ENCODE measurements at places on chromosomes 3 and 15.
A peak's percentile ranks its signal among the peaks of the same experiment; 100 is the strongest.

- DNase-seq: no peak
Observed at GRCh38 chr15:61827131-61827530, 233.1 kb downstream of the VPS13C start.

DNA sequence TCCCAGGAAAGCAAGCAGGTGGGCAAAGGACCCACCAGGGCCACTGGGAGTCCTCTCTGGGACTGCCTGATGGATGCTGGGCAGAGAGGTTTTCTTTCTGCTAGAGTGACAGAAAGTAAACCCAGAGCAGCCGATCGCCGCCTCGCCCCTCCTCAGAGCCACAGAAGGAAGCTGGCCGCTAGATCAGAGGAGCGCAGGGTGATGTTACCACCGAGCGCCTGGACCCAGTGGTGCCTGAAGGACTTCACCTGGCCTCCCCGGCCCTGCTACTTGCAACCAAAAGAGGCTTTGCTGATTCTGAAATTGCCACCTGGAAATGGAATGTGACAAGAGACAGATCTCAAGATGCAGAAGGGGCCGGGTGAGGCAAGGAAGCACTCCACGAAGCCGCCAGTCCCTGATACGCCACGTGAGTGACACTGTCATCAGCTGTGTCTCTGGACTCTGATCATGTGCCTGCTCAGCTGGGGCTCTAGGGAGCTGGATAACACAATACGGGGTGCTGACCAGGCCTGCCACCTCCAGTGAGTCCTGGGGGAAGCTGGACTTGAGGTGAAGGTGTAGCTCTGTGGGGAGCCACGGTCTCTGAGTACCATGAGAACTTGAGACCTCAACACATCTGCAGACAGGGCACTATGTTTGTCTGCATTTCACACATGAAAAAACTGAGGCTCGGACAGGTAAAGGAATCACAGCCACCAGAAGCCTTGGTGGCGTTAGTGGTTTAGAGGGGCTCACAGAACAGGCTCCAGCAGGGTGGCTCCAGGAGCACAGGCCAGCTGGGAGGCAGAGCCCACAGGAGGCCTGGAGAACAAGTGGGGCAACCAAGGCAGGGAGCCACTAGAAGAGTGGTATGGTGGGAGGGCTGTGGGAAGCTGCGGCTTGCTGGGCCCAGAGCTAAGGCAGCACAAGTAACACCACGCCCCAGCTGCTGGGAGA, 137.9 kb upstream of the PRR20G start:
- DNase-seq: no peak

GRCh38 chr3:168029705-168030104, 66.0 kb downstream of the GOLIM4 start:
- no peak for DNase-seq

DNA sequence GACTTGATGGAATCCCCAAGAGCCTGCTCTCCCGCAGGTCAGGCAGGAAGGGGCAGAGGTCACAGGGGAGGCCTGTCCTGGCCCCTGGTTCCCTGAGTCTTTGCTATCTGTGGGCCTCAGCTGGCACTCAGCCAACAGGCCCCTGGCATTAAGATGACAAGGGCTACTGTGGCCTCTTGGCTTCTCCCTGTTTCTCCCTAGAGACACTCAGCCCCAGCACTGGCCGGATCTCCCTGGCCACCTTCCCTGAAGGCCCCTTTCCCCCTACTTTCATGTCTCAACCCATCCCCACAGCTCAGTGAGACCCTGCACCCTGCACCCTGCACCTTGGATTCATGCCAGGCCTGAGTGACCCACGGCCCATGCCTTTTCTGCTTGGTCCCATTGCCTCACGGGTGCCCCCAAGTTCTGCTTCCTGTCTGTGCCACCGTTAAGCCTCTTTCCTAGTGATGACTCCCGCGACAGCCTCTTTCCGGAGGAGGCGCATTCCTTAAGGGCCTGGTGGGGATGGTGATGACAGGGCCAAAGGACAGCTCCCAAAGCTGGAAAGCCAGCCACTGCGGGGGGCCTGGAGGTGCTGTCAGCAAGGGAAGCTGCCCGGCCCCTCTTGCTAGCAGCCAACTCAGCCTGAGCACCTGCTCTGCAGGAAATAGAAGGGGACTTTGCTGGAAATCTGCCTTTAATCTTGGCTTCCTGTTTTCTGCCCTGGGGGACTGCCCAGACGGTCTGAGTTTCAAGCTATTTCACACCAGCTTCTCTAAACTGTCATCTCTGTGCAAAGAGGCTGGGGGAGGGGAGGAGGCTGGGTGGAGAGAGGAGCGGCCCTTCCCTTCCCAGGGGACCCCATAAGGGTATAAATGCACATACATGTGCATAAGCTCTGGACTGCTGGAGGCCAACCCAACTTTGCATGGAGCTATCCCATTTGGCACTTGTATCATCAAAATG, 4.8 kb upstream of the CSK start:
- peak; percentile 45 for DNase-seq

GRCh38 chr3:165439765-165440164, 243.6 kb upstream of the SLITRK3 start:
- no peak for DNase-seq

DNA sequence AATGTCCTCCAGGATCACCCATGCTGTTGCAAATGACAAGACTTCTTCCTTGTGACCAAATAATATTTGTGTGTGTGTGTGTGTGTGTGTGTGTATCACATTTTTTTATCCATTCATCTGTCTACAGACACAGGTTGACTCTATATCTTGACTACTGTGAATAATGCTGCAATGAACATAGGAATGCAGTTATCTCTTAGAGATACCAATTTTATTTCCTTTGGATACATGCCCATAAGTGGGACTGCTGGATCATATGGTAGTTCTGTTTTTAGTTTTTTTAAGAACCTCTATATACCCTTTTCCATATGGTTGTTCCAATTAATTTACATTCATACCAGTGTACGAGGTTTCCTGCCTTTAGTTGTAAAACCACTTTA, 41.7 kb downstream of the GPR176 start:
- DNase-seq: no peak

DNA sequence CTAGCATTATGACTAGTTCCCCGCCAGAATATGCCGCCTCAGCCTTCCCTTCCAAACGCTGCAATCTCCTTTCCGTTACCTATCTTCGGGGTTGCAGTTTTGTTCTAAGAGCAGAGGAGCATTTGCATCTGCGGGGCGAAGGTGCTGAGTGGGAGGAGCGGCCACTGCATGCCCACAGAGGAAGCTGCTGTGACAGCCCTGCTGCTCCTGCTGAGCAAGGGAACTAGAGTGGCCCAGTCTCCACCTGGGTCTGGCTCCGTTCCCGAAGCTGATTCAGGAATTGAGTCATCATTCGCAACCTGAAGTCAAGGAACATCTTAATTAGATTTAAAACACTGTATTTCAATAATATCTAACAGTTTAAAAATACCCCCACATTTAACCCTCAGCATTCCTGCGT, 98.2 kb upstream of the TJP1 start:
- DNase-seq: no peak

GRCh38 chr15:95558916-95559315, 771.6 kb upstream of the NR2F2 start:
- DNase-seq: no peak

DNA sequence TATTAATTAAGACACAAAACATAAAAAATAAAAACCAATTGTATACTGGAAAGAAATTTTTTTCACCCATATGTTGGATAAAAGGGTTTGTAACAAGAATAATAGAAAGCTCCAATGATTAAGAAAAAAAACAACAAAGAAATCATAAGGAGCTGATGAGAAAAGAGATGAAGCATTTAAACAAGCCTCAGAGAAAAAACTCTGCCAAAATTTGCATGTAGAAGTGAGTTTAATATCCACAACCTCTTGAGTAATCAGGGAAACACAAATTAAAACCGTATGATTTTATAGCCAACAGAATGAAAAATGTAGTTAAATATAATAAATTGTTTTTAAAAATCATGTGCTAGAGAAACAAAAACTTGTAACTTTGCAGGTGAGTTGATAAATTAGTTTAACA, 192.9 kb downstream of the BCHE start:
- DNase-seq: no peak

DNA sequence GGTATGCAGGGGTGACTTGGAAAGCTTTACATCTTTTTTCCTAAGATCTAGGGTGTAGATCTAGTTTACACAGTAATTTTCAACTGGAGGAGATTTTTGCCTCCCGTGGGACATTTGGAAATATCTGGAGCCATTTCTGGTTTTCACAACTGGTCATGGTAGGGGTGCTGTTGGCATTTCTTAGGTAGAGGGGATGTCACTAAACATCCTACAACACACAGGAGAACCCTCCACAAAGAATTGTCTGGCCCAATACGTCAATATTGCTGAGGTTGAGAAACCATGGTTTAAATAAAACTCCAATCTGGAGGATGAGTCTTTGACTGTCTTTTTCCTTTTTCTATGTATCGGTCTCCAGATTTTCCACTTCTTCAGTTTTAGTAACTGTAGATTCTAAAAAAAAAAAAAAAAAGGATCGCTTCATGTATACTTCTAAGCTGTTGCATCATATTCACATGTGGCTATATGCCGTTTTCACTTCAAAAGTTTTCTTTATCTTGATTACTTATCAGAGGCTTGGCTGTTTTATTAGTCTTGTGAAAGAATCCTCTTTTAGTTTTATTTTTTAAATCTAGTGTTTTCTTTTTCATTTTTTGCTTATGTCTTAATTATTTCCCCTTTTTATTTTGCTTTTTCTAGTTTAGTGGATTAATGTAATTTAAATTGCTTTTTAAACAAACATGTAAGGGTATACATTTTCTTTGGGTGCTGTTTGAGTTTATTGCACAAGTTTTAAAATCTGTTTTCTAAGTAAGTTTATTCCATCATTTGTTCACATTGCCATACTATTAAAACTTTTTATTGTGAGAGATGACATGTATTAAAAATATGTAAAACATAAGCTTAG, 21.2 kb downstream of the UBE2Q2 start:
- no peak for DNase-seq

GRCh38 chr3:150599611-150600297, 3.4 kb upstream of the SELENOT start:
- DNase-seq: no peak

GRCh38 chr15:67943475-67943874, 103.6 kb upstream of the RNU6-1 start:
- no peak for DNase-seq

DNA sequence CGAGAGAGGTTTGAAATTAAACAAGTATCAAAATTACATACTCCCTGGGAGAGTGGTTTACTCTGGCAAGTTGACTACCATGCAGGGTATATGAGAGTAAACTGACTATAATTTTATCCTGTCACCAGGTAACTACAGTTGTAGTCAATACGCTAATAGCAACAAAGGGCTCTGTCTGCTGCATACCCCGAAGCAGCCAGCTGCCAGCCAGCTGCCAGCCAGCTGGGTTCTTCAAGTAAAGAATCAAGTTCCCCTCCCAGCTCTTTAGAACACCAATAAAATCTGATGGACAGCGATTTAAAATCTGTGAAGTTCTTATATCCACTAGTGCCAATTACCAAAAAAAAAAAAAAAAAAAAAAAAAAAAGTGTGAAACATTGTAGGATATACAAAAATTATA, 417.7 kb upstream of the CFAP20DC start:
- DNase-seq: no peak

DNA sequence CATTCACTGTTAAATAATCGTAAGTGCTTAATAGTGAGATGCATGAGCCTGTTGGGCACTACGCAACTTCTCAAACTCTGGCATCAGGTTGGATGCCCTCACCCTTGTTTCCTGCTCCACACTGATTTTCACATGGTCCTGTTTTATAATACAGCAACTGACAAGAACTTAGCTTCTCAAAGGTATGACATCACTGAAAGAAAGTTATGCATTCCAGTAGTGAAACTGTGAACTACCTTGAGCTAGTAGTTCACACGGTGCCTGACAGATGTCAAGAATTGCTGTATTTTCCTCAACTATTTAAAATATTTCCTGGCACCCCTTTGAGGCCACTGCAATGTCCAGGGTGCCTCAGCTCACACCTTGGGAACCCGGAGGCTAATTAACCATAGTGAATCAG, 327.5 kb downstream of the RORA start:
- no peak for DNase-seq

DNA sequence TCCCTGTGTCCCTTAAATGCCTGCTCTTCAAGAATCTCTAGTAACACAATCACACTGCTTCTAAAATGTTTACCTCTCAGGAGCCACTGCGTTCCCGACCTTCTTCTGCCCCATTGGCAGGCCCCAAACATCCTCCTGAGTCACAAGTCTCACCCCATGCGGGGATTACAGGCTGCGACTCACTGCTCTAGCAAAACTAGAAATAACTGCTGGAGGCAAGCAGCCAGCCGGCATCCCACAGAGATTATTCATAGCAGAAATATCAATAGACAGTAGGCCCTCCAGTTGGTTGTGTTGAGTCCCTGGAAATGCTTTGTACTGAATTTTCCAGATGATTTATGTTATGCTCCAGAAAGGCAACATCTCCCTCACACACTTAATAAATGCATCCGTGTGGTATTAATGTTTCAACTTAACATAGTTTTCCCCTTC, 64.8 kb downstream of the RFTN1 start:
- no peak for DNase-seq

- DNase-seq: no peak
Observed at GRCh38 chr15:60830479-60830878, 351.5 kb upstream of the ICE2 start.

DNA sequence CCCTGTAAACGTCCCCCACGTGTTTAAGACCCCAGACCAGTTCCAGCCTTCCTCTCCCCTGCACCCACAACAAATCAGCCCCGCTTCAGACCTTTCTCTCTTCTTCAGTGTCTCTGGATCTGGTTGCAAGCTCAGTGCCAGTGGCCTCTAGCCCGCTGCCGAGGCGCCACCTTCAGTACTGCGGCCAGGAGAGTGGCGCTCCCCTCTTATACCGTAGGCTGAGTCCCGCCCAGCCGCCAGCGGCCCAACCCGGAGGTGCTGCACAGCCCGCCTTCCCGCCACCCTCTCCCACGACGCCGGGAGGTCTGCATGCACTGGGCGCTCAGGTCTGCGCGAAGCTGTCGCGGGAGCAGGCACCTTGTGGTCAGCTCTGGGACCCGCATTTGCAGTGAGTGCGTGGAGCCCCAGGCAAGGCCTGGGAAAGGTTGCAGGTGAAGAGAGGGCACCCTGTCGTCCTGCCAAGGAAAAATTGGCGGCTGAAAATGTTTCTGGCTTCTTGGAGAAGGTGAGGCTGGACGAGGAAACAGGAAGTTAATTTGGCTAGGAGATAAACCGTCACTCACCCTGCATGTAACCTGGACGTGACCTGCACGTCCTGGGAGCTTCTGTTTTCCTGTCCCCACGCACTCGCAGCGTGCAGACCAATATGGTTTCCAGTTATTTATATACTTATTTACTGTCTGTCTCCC, at the start of gene C2CD4B:
TSS of gene C2CD4B (minus strand) at position 182 of the 689 bp plus-strand sequence. CDS start 301 bp downstream, outside the sequence.
- no peak for DNase-seq

DNA sequence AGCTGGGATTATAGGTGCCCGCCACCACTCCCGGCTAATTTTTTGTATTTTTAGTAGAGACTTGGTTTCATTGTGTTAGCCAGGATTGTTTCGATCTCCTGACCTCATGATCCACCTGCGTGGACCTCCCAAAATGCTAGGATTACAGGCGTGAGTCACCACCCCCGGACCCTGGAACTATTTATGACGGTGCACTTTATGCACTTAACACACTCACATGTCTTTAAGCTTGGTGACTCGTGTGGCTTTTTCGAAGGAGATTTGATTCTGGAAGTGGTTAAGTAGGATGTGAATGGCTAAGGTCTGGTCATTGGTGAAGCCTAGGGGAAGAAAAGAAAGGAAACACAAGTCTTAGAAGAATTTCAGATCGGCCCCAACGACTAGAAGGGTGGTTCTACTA, 20.3 kb downstream of the BBS4 start:
- no peak for DNase-seq

GRCh38 chr3:18099611-18100010, 325.5 kb downstream of the SATB1 start:
- no peak for DNase-seq

All from activated T-helper 1 cell treated with Interleukin-2 at 50 U/mL for 16 hours (primary cell).